ENCODE measurements at places on chromosomes 4 and X.
A peak's percentile ranks its signal among the peaks of the same experiment; 100 is the strongest.

- DNase-seq = no peak
Measured at GRCh38 chrX:54198262-54198661, 15.2 kb upstream of the FAM120C start.

DNA sequence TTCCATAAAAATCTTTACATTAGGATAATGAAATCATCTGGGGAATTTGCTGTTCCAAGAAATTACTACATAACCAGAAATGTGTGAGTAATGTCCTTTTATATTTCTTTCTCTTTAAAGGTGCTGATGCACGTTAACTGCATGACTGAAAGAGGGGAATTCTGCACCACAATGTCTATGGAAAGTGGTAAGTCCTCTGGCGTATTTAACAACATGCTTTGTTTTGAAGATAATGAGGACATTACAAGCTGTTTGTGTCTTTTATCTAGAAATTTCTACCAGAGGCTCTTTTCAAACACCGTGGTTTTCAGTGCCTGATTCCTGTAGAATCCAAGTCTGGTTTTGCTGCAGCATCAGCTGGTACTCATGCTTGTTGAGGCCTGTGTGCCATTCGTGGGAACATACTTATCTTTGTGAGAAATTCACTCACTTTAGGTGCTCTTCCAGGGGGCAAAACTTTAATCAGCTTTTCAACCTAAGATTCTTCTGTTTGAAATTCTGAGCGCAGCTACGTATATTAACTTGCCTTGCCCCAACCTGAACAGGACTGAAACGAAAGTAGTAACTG is 257.2 kb downstream of the PDHA2 start:
- no peak for DNase-seq

DNA sequence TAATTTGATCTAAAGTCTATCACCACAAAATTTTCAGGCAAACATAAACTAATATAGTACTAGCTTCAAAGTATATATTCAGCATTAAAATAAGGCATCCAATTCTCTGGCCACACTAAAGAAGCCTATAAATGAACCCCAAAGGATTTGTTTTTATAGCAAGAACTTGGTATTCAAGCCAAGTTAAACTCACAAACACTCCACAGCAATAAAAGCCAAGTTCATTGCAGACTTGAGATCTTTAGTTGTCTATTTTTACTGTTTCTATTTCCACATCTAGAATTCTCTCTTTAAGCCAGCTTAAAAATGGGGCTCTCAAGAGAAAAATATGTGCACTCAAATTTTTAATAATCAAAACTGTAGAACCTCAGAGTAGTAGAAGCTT is 51.1 kb downstream of the WDFY3 start:
- no peak for DNase-seq

DNA sequence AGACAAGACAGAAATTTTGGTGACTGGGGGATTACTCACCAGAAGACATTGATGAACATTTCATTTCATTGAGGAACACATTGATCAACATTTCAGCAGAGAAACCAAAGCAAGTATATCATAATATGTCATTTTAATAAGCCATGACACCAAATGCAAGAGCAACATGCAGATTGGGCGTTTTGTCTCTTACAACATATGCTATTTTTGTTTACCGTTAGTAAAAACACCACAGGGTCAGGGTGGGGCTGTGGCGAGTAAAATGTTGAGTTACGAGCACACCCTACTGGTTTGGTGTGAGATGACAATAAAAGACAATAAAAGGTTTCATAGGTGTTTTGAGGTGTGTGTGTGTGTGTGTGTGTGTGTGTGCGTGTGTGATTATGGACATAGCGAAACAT is 294.5 kb downstream of the PDGFC start:
- peak; percentile 47 for DNase-seq

- no peak for DNase-seq
Measured at GRCh38 chr4:43496188-43496587, 603.7 kb downstream of the GRXCR1 start.

GRCh38 chrX:70134116-70134477 is 850 bp downstream of the IGBP1 start:
- peak; percentile 1 for DNase-seq

DNA sequence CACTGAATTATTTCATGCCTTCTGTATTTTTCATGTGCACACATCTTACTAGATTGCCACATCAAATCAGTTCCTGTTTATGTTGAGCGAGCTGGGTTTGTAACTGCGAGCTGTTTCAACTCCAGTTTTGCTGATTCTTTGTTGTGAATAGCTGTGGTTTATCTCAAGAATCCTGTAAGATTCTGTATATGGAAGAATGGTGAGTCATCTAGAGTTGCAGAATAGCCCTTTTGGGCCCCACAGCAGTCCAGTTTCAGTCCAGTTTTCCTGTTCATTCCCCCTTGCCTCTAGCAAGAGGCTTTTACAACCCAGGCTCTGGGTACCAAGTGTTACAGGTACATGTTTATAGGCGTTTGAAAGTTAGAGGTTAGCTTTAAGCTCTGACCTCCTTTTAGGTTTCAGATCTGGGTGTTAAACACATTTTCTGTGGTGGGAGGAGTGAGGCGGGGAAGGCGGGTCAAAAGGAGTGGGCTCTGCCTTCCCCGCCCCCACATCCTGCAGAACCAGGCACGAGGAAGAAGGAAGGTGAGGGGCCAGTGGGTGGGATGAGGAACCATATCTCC is 32.7 kb downstream of the TBC1D14 start:
- peak; percentile 61 for DNase-seq

- no peak for DNase-seq
Measured at GRCh38 chrX:119646515-119646914, 40.3 kb upstream of the NKRF start.

DNA sequence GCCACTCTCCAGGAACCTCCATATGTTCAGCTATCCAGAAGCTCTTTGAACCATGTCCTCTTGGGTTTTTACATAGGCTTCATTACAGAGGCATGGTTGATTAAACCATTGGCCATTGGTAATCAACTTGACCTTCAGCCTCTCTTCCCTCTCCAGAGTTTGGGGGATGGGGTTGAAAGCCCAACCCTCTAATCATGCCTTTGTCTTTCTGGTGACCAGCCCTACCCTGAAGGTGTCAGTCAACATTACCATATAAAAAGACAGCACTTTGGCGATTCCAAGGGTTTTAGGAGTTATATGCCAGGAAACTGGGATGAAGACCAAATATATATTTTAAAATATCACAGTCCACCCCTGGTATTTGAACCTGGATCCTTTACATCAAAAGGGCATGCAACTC is 222.5 kb downstream of the CHIC1 start:
- DNase-seq = no peak

- no peak for DNase-seq
Measured at GRCh38 chr4:103073792-103074438, 2.6 kb downstream of the SLC9B2 start.

DNA sequence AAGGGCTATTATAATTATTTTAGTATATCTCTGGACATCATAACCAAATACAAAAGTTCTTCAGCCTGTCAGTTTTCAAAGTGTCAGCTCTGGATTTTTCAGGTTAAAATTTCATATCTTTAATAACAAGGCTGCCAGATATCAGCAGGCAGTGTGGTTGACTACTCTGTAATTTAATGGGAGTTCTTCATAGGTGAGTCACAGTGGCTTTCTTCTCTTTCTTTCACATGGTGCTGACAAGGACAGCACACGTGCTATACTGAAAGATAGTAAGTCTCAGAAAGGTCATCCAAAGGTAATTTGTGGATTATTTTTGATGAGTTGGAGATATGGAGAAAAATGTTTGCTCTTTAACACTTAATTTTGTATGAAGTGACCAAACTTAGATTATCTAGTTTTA is 43.2 kb downstream of the GALNT7 start:
- DNase-seq = no peak

GRCh38 chr4:183658362-183659028 is 490 bp downstream of the RWDD4 start:
- DNase-seq = no peak

DNA sequence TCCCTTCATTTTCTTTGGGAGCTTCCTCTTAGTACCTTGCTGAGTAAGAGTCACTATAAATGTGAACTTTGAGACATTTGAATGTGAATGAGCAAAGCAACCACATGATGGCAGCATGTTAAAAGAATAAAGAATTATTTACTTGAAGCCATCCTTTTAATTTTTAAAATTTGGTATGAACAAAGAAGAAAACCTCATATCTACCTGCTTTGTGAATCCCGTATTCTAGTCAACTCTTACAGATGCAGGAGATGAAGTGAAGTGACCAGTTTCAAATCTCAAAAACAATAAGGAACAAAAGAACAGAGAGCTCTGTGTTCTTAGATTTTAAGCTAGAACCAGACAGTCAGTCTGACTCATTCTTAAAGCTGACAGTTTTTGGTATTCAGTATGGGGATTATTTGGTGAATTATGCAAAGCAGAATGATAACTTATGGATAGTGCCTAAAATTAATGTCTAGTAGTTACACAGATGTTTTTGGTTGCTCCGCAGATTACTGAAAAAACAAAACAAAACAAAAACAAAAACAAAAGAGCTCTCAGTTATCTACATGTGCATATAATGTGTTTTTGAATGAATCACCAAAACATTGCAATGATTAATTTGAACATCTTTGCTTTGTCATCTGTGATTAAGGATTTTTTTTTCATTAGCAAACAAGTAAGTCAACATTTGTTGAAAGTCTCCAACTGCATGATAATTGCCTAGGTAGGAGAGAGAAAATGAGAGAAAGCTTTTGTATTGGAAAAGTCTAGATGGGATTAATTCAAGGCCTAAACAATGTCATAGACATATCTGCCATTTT is 48.2 kb upstream of the H2AZ1 start:
- no peak for DNase-seq

DNA sequence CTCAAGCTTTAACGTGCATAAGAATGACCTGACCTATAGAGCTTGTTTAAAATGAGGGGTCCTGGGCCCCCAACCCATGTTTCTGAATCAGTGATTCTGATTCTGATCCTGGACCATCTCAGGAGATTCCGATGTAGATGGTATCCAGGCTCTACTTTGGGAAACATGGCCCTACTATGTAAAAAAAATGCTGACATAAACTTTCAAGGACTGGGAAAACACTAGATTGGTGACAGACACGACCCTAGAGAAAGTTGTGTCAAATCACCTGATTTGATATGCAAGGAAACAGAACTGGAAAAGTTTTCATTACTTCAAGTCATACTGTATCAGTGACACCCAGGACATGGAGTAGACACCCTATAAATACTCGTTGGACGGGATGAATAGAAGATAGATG is 328.5 kb downstream of the HNRNPD start:
- no peak for DNase-seq

- no peak for DNase-seq
Measured at GRCh38 chr4:80196922-80197573, at the start of gene PRDM8. PRDM8 (plus strand) TSS chr4:80197503; CDS start chr4:80200081, 2,578 bp downstream.

- DNase-seq = no peak
Measured at GRCh38 chrX:9342561-9343051, 122.3 kb upstream of the TBL1X start.

DNA sequence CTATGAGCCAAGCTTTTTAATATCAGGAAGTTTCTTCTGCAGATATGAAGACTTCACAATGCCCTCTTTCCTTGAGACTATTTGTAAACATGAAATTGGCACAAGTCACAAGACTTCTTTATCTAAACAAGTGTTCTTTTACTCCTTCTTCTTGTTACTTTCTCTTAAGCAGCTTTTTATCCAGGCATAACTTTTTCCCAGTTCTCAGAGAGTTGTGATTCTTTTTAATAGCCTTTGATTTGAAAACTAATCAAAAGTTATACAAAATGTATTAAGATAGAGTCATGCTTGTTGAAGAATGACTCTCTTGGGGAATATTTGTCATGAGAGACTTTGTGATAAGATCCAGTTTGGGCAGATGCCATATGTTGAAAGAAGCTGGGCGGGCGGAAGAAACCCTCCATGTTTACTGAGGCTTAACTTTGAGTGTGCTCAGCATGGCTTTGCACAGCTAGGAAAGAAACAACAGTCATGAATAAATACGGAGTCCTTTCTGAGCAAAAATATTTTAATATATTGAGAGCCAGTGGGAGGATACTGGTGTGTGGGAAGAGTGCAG is 39.3 kb downstream of the SYTL5 start:
- DNase-seq = no peak

GRCh38 chr4:3451956-3452355 is 10.2 kb downstream of the HGFAC start:
- DNase-seq = no peak

- no peak for DNase-seq
Measured at GRCh38 chr4:123824524-123824923, 427.9 kb downstream of the SPRY1 start.

DNA sequence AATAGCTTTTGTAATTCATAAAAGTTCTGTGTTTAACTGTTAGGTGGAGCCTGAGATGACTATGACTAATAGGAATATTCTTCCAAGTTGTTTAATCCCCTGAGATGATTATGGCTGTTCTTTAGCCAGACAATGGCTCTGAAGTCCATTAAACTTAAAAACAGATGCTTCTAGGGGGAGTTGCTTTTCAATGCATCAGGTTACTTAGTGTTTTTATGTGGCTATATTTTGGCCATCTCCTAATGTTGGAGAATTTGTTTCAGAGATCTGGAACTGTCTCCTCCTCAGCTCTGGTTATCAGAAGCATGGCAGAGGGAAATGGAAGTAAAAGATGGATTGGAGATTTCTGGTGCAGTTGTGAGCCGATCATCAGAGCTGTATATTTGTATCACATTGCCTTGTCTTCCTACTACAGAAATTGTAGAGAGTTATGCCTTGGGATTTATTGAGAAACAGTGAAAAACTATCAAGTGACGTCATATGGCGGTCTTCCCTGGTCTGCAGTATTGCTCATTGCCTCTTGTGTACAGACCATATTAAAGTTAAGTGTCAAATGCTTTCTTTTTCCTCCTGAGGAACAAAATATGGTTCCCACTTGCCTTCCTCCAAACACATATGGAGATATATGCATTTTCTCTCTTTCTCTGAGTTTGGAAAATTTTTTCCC is 29.8 kb downstream of the SGMS2 start:
- DNase-seq = no peak

DNA sequence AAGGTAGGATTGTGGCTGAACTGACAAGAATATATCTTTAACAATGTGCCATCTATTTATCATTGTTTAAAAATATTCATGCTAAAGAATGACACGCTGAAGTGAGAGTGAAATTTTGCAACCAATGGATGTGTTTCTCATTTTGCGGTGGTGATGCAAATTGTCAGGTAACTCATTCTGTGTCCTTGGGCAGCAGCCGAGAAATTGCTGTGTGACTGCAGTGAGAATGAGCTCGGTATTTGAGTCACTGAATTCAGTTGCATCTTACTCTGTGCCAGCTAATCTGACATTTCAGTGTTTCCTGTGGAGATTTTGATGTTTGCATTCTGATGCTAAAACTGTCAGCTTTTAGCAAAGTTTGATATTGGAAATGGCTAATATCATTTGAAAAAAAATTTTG is 28.1 kb downstream of the MCUB start:
- DNase-seq = no peak

DNA sequence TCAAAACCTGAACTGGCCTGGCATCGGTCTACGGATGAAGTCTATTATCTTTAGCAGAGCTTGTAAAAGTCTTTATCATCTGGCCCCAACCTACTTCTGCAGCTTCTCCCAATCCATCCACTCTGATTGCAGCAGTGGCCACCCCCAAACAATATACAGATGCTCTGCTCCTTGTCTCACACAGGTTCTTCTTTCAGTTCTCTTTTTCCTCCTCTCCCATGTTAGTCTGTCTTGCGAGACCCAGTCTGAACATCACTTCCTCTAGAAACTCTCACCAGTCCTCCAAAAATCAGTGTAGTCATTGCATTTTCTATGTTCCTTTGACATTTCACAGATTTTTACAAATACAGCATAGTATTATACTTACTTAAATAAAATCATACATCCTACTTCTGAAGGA is 163.0 kb downstream of the FRMPD4 start:
- no peak for DNase-seq
